ENCODE measurements at places on chromosomes 7 and 10.

DNA sequence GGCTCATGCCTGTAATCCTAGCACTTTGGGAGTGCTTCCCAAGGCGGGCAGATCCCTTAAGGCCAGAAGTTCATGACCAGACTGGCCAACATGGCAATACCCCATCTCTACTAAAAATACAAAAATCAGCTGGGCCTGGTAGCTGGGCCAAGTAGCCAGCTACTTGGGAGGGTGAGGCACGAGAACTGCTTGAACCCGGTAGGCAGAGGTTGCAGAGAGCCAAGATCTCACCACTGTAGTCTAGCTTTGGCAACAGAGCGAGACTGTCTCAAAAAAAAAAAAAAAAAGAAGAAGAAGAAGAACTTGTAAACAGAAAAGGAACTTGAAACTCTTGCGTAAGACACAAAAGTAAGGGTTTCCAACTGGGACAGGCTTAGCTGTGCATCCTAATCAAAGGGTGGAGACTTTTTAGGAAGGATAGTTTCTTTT, 5.6 kb upstream of the IFIT2 start:
- no peak for DNase-seq

GRCh38 chr10:60497364-60497763, 107.7 kb upstream of the ANK3 start:
- DNase-seq: no peak

GRCh38 chr10:87786421-87786820, 31.6 kb downstream of the ATAD1 start:
- DNase-seq: no peak

DNA sequence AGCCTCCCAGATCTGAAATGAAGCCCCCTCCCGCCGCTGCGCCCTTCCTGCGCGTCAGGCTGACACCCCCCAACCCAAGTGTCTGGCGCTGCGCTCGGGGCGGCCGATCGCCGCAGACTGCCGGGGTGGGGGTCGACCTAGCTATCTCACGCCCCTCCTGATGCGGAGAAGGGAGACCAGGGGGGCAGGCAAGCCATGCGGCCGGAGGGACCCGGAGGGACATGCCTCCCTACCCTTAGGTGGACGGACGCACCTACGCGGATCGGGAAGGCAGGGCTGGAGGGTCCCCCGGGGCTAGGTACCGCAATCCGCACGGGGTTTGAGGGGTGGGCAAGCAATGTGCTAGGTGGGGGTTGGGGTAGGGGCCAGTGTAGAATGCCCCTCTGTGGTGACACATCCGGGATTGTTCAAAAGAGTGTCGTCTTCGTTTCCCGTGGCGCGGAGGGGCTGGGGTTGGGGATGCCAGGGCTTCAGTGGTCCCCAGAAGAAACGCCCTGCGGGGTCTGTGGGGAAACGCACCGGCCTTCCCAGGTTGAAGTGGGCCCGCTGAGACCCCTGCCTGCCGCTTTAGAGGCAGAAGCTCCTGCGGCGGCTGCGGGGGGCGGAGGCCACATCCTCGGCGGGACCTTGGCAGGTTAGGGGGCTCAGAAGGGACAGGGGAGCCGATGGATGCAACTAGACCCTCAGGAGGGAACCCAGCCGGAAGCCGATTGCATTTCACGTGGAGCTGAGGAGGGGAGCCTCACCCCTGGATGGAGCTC, 913 bp downstream of the ADCYAP1R1 start:
- no peak for DNase-seq

GRCh38 chr10:3340127-3340730, 167.6 kb upstream of the PITRM1 start:
- no peak for DNase-seq

GRCh38 chr10:35795131-35795824, 153.2 kb upstream of the FZD8 start:
- DNase-seq: no peak

GRCh38 chr7:98878365-98879197, at the start of gene TRRAP:
TSS of gene TRRAP (plus strand) at chr7:98878532. CDS start at chr7:98881151, 2,619 bp downstream.
- DNase-seq: peak; percentile 68

- no peak for DNase-seq
These were observed 5.8 kb downstream of the NFKB2 start for GRCh38 chr10:102401342-102401654.

GRCh38 chr7:69630292-69630691, 32.0 kb downstream of the AUTS2 start:
- DNase-seq: no peak

GRCh38 chr7:68399991-68400590, 1198.2 kb upstream of the AUTS2 start:
- no peak for DNase-seq

GRCh38 chr7:19249281-19249680, 104.1 kb upstream of the FERD3L start:
- DNase-seq: peak; percentile 42

GRCh38 chr7:16571941-16572340, 45.3 kb downstream of the LRRC72 start:
- no peak for DNase-seq

GRCh38 chr10:95395947-95396449, 105.2 kb upstream of the PDLIM1 start:
- no peak for DNase-seq

GRCh38 chr10:130387936-130388580, 251.9 kb downstream of the GLRX3 start:
- DNase-seq: no peak

GRCh38 chr7:70298780-70299471, 700.7 kb downstream of the AUTS2 start:
- DNase-seq: peak; percentile 16

DNA sequence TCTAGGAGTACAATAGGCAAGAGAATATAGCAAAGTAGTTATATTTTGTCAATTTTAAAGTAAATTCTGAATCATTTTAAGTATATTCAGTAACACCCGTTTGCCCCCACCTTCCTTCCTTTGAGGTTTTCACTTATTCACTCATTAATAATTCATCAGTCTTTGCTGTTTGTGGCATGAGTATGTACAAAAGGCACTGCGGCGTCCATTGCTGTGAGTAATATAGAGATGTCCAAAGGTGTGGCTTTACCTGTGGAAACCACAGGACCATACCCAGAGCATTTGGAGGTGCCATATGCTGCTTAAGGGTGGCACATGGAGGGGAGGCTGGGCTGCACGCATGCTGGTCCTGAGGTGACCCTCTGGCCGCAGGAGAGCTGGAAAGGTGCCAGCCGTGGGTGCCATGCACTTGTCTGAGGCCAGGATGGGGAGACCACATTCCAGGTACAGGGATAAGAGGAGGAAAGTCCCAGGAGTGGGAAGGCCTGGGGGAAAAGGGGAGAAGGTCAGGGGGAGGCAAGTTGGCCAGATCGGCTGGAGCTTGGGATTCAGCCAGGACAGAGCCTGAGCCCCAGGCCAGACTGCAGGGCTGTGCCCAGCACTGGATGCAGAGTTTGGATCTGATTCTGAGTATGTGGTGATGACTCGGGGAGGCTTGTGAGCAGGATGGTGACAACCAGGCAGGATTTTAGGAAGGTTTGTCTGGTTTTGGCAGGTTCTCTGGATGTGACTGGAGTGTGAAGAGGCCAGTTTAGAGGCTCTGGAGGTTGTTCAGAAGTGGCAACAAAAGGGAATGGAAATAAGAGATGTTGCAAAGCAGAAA, 223.4 kb downstream of the MGMT start:
- no peak for DNase-seq

DNA sequence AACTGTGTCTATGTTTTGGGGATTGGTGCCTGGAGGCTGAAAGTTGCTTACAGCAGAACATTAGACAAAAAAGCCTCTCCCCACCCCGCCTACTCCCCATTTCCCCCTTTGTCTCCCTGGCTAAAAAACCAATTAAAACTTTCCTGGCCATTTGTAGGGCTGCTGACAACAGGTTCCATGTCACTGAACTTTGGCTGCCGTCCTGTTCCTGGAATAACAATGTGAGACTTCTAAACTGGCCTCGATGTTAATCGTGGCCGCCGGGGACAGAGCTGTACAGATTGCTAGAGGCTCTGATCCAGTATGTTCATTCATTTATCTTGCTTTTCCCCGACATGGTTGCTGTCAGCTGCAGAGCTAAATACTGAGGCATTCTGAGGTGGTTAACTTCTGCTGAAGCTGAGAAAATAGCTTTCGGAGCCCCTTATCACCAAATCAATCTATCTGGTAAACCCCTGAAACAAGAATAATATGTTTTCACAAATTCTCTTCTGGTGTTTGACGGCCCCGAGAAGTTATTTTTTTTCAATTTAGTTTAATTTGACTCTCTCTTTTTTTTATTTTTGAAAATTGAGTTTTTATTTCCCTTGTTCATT, 271.6 kb downstream of the GFRA1 start:
- DNase-seq: no peak

GRCh38 chr10:11401264-11402235, 209.9 kb downstream of the USP6NL start:
- DNase-seq: no peak

- DNase-seq: no peak
These were observed 659.8 kb upstream of the FOXK1 start for GRCh38 chr7:4022265-4022664.

- DNase-seq: no peak
These were observed 205.2 kb downstream of the GLRX3 start for GRCh38 chr10:130341356-130341755.

DNA sequence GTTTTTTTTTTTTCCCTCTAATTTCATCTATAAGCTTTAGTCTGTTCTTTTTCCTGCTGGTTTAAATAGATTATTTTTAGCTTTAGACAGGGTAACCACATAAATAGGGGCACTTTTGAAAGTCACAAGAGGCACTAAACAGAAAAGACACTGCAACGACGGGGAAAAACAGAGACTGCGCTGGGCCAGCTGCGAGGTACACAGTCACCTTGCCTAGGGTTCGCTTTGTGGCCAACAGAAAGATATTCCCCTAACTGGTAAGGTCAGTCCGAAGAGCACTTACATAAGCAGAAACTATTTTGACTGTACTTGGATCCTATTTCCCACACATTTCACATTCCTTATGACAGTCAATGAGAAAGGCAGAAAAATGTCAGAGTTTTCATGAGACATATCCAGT, 175.6 kb upstream of the PHF14 start:
- peak; percentile 41 for DNase-seq

DNA sequence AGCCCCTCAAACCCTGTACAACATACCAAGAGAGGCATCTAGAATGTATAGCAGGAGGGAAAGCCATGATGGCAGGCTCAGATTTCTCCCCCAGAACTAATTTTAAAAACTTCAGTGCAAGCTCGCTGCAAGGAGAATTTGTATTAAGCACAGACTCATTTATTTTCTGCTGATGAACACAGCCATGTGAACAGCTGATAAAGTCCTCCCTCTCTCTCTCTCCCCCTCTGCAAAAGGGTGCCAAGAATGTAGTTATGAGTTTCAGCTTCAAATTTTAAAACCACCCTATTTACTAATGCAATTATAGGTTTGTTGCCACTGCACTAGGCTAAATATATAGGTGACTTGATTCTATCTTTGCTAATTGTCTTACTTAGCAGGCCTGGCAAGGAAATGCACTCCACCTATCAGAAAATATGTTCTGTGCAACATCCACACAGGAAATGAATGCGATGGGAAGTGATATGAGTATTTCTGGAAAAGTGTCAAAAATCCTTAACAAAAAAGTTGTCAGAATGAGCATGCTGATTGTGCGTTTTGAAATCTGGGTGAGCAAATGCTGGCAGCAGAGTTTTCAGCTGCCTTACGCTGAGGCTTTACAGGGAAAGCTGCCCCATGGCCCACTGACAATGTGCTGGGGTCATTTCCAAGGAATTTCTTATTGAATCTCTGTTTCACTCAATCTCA, 43.4 kb upstream of the GHITM start:
- no peak for DNase-seq

- no peak for DNase-seq
These were observed 12.1 kb downstream of the ODAD2 start for GRCh38 chr10:27986821-27987220.

- DNase-seq: no peak
These were observed 20.0 kb downstream of the ABCB1 start for GRCh38 chr7:87580636-87581035.

DNA sequence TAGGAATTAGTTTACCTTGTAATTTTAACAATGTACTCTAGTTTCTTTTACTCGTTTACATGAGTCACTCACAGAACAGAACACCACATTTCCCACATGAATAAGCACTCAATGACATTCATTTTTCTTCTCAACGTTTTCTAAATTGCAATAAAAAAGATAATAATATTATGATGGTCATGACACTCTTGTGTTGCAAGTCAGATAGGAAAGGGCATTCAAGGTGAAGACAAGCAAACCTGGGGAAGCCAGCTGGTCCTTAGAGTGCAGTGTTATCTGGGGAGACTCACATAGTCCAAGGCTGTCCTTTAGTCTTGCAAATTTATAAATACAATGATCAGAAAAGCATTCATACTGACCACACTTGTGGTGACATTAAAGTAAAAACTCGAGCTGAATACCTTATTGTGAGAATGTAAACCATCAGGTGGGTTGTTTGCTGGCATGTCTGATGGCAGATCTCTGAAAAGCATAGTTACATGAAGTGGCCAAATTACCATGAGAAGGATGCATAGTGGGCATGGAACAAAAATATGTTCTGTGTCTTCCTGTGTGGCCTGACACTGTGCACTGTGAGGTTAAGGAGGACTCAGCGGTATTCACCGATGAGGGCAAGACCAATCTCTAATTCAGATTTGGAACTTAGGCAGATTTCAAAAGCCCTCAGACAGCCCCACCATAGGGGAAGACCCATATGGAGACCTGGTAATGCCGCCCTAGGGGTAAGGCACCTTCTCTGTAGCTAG, 158.9 kb upstream of the ASAH2 start:
- DNase-seq: no peak

GRCh38 chr10:2986391-2986801, 81.0 kb upstream of the PFKP start:
- DNase-seq: peak; percentile 55

DNA sequence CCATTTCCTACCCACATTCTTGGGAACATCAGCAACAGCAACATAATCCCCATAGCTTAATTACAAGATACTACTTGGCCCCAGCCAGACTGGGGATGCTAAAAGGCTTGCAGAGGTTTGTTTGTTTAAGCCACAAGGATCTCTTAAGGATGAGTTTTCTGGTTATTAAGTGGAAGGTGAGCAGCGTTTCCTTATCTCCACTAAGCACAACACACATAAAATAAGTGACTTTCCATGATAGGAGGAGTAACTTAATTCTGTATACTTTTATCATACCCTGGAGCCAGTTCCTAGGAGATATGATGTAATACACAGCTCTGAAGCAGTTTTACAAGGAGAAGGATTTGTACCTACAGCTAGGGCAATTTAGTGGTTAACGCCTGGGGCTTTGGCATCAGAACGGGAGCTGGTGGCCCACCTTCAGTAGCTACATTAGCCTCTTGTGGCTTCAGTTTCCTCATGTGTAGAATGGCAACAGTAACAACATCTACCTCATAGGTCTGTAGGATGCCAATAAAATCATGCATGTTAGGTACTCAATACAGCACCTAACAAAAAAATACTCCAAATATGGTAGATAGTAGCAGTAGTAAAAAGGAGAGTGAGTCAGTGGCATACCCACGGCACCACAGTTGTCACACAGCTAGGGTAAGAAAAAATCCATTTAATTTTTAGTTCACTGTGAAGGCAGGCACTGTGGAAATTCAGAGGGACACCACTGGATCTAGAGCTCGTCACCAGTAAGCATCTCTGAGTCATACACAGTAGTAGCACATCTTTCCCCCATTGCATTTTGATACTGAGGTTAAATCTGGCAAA, 55.2 kb downstream of the DOCK4 start:
- DNase-seq: no peak

Data from T47D (cell line).